Stimulated activated CD4-positive, alpha-beta T cell treated with anti-CD3 and anti-CD28 coated beads, Interleukin-1b, Interleukin-23, amount 100 ng/mL, for 4 hours (primary cell): ENCODE measurements at places on chromosomes 4 and X.

GRCh38 chr4:101782546-101782945 lies 8.0 kb upstream of the BANK1 start:
- no peak for DNase-seq

- DNase-seq, result no peak
These were observed 1.1 kb downstream of the NUDT9 start for GRCh38 chr4:87423317-87424098.

GRCh38 chrX:109739625-109740432 lies 6.8 kb upstream of the ACSL4 start:
- no peak for DNase-seq

- DNase-seq, result no peak
These were observed 2.4 kb downstream of the DNAJB14 start for GRCh38 chr4:99943904-99944437.

DNA sequence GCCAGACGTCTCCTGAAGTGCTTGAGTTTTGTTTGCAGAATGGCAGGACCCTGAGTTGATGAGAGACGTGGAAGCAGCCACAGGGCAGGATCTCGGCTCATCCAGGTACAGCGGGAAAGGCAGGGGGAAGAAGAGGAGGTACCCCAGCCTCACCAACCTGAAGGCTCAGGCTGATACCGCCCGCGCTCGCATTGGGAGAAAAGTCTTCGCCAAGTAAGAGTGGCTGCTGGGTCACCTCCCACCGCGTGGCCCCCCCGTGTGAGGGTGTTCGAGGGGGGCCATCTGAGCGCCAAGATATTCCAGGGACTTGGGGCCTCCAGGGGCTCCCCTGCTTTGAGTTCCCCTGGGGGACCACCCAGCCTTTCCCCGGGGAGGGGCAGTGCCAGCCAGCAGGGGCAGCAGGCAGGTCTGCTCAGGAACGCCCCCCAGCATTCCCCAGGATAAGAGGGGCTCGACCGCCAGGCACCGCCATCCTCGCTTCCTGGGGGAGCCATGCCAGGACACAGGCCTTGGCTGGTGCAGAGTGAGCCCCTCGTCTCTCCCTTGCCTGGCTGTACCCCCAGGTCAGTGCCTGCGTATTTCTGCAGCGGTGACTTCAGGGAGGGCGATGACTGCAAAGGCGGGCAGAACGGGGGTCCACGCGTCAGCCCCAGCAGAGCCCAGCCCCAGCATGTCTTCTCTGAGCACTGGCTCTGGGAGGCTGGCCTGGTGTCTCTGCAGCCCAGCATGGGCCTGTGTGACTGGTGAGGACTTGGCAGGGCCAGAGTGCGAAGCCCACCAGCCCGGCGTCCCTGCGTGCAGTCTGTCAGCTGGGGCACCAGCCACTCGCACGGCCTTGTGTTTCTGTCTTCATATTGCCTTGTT lies 22.3 kb downstream of the NKX1-1 start:
- DNase-seq, result no peak

DNA sequence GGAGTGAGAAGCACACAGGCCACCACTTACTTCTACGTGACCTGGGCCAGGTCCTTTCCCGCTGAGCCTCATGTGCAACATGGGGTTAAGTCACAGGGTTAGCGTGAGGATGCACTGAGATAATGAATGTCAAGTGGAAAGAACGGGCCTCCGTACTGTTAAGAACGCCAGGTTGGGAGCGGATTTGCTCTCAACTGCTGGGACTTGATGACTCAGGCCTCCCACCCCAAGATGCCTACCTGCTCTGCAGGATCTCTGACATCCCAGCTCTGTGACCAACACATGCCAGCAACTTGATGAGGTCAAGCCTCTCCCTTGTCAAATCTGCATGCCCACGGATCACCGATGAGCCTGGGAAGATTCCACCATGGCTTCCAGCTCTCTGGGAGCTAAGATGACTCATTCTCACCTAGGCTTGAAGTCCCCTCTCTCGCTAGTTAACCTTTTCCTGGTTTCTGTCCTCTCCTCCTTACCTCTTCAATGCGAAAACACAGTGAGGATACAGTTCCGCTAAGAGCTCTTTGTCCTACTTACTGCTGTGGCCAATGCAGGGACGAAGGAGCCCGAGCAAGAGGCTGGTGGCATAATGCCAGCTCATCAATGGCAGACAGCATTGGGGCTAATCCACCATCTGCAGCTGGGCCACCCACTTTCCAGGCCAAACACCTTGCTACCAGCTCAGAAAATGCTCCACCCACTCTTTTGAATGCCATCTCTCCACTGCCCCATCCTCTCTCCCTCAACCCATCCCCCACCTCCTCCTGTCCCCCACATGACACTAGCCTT lies 67.6 kb downstream of the PJA1 start:
- DNase-seq, result no peak

DNA sequence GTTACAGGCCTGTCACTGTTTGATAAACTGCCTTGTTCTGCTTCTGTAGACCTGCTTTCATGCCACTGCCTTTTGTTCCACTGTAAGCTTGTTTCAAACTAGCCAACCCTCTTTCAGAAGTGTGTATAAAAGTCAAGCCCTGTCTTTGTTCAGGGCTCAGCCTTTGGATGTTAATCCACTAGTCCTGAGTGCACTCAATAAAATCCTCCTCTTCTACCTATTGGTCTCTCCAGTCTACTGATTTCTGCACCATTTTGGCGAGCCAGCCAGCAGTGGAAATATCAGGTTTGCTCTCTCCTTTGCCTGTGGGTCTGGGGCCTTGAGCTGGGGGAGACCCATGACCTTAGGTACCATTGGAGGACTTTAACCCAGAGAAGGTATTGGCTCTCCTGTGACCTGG lies 901.6 kb upstream of the NDST4 start:
- no peak for DNase-seq

- DNase-seq, result no peak
These were observed 21.7 kb upstream of the GPM6A start for GRCh38 chr4:175833574-175834311.

DNA sequence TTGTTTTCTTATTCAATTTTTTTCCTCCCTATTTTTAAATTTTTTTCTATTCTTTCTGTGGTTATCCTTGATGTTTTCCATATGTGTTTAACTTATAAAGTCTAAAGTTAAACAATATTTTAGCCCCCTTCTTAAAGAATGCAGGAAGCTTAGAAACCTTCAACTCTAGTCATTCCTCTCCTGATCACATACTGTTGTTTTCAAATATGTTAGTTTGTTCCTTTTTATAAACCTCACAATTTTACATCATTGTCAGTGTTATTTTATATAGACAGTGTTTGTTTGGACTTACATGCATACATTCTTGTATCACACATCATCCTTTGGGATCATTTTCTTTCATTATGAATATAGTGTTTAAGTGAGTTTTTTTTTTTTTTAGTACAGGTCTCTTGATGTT lies 31.6 kb downstream of the KANTR start:
- no peak for DNase-seq

GRCh38 chr4:77852892-77853495 lies 9.6 kb upstream of the MRPL1 start:
- DNase-seq, result peak; percentile 14

DNA sequence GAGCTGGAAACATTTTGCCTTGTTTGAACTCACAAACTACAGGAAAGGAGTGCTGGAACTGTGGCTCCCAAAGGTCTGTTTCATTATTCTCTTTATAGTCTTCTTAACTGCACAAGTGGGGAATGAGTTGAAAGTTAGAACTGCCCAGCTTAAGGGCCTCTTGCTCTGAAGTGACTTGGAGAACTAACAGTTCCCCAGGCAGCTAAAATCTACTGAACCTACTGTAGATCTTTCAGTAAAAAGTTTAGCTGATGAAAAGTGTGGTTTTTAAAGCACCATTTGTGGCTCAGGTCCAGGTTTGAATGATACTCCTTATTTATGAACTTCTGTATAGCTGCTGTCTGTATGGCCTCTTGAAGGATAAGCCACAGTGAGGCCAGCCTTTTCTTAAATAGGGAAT lies 353.8 kb downstream of the MAPK10 start:
- DNase-seq, result no peak

DNA sequence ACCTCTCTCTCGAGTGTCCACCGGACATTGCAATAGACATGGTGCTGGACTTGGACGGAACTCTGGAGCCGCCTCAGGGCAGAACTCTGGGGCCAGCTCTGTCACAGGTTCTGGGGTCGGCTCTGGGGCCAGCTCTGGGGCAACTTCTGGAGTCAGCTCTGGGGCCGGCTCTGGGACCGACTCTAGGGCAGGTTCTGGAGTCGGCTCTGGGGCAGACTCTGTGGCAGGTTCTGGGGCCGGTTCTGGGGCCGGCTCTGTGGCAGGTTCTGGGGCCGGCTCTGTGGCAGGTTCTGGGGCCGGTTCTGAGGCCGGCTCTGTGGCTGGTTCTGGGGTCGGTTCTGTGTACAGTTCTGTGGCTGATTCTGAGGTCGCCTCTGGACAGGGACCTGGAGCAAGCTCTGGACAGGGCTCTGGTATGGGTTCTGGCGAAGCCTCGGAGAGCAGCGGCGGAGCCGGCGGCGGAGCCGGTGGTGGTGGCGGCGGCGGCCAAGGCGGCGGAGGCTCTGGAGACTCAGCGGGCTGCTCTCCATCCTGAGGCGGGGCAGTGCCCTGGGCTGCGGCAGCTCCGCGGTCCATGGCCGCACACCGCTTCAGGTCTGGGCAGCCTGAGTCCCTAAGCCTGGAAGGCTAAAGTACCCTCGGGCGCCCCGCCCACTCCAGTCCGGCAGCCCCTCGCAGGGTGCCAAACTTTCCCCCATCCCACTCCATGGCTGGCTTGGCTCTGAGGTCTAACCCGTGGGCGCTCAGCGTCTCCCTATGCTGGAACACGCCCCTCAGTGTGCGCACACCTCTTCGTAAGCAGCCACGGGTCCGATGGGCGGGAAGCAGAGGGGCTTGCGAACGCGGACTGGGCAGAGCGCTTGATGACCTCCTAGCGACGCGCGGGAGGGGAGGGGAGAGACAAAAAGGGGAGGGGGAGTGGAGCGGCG lies at the start of gene DGKK:
Gene DGKK, minus strand, starts transcription at position 723 of the 929 bp plus-strand sequence. Its CDS starts 147 bp downstream, at position 576.
- DNase-seq, result no peak

GRCh38 chr4:89283226-89284009 lies 24.2 kb downstream of the GPRIN3 start:
- DNase-seq, result no peak

GRCh38 chrX:7155163-7155562 lies 7.2 kb upstream of the PUDP start:
- DNase-seq, result no peak
